ENCODE measurements at places on chromosomes 7 and 10.

GRCh38 chr7:45482451-45482850, 91.7 kb upstream of the ADCY1 start:
- DNase-seq: no peak

DNA sequence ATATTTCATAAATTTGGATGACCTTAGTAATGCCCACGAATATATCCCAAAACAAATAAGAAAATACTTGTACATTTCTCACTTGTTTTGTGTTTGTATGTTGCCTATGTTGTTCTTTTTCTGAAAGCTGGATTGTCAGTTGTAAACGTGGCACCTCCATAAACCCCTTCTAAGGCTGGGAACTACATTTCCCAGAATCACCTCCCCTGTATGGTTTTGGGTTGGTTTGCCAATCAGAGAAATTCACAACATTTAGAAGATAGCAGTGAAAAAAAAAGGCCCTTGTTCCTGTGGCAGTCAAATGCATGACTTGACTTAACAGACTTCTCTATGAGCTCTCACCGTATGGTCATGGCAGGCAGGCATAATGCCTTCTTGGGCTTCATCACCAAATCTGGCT, 676.3 kb upstream of the STEAP1 start:
- DNase-seq: no peak

DNA sequence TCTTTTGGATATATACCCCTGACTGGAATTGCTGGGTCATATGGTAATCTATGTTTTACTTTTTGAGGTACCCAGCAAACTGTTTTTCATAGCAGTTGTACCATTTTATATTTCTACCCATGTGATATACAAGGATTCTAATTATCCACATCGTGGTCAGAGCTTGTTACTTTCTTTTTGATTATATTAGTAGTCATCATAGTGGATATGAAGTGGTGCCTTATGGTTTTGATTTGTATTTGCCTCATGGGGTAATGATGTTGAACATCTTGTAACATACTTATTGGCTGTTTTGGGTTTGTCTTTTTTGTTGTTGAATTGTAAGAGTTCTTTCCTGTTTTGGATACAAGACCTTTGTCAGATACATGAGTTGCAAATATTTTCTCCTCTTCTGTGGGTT, 51.7 kb downstream of the MAPK8 start:
- DNase-seq: no peak

DNA sequence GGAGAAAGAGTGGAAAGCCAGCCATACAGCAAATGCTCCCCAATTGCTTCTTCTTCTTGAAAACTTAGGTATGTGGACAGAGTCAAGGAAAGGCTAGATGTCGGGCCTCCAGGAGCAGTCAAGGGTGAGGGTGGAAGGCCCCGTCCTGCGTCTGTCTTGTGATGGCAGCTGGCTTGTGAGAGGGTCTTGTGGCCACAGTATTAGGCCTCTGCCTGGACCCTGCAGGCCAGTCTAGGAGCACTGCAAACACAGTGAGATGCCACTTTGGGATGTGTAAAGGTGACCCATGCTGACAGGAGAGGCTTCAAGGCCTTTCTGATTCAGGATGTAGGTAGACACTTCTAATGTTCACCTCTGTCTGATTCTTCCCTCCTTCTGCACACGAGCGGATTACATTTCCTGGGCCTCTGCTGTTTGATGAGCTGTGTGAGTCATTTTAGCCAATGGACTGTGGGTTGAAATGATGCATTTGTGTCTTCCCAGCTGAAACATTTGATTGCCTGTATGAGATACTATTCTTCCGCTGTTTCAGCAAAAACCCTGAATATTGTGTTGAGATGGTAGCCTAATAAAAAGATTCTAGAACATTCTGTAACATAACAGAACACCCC, 135.4 kb downstream of the EMX2 start:
- no peak for DNase-seq

- DNase-seq: no peak
Observed at GRCh38 chr7:111091593-111092358, 849 bp downstream of the LRRN3 start.

DNA sequence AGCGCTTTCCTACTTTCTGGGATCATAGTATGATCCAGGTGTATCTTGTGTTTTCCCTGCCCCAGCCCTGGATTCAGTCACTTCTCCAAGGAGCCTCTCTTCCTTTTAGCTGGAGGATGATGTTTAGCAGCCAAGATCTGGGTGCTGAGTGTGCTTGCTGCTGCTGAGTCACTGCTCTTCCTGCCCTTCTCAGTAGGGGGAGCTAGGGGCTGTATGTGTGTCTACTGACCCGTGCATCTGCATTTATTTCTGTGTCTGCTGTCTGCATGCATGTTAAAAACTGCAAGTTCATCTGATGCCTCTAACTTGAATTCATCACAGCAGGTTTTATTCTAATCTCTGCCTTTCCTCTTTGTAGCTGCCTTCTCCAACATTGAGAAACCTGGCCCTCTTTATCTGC, 31.6 kb downstream of the MGMT start:
- no peak for DNase-seq

DNA sequence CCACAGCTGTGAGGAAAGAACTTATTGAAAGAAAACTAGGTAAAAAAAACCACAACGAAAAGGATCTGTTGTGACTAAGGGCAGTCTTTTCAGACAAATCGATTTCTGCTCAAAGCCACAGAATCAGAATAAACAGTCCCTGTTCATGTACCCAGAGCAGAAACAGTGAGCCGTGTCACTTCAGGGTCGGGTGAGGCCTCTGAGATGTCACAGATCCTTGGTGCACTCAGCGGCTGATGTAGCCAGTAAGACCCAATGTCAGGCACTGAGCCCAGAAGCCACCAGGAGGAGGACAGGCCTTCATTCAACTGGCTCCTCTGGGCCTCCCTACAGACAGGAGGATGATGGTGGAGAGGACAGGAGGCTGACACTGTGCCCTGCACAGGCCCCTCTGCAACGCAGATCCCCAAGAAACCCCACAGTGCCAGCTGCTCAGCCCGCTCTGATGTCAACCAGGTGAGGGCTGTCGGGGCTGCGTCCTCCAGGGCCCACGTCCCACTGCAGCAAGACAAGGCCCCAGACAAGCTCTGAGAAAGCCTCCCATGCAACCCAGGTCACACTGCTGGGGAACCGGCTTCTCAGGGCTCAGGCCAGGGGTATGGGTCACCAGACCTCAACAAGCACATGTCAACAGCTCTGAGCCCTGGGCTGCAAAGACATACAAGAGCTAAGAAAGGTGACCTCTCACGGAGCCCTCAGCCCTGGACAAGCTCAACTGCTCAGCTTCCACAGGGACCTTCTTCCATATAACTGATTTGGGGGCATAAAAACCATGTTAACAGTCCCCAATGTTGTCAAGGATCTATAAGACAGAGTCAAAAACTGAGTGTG, 190.6 kb downstream of the PARD3 start:
- DNase-seq: no peak

GRCh38 chr10:126199221-126199998, 188.9 kb downstream of the ADAM12 start:
- no peak for DNase-seq

- no peak for DNase-seq
Observed at GRCh38 chr7:73988197-73988596, 39.8 kb upstream of the ELN start.

- DNase-seq: no peak
Observed at GRCh38 chr7:8590791-8591190, 157.4 kb downstream of the NXPH1 start.

GRCh38 chr7:84138411-84138810, 56.2 kb downstream of the SEMA3A start:
- no peak for DNase-seq

- DNase-seq: no peak
Observed at GRCh38 chr7:141023295-141023694, 8.5 kb upstream of the MRPS33 start.

GRCh38 chr10:75548356-75548755, 116.9 kb downstream of the LRMDA start:
- no peak for DNase-seq

- no peak for DNase-seq
Observed at GRCh38 chr7:130699686-130700085, 13.3 kb upstream of the TSGA13 start.

DNA sequence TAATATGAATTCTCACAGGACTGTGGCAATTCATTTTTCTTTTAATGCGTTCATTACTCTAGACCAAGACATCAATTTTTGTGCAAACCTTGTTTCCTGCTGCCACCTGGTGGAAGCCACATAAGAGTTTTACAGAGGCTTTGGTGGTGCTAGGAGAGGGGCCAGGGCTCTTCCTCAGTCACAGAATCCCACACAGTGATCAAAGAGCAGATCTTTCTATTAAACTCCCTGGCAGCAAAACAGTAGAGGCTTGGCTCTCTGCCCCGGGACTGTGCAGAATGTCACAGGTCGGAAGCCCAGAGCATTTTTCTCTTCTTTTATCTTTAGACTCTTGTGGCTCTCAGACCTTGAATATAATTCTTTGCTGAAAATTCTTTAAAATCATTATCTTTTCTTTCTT, 506.4 kb upstream of the C7orf33 start:
- no peak for DNase-seq

- no peak for DNase-seq
Observed at GRCh38 chr7:50397971-50398324, 52.2 kb downstream of the FIGNL1 start.

GRCh38 chr7:50347693-50348092, 43.2 kb downstream of the IKZF1 start:
- DNase-seq: no peak

DNA sequence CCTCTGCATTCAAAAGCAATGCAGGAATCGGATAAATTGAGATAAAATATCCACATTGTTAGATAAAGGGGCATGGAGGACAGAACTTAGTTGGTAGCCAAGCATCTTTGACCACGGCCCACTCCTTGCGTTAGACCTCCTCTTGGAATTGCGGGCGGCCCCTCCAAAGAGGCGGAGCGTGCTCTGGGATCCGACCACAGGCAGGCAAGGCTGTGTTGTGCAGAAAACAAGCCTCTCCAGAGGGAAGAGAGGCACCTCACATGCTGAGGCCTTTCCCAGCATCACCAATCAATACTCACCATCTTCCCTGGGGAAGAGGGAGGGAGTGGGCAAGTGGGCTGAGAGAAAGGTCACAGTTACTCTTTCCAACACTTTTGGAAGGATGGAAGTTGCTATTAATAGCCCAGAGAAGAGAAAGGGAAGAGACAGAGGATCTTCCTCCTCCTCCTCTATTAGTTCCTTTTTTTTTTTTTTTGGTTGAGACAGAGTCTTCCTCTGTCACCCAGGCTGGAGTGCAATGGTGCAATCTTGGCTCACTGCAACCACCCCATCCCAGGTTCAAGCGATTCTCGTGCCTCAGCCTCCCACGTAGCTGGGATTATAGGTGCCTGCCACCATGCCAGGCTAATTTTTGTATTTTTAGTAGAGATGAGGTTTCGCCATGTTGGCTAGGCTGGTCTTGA, 49.7 kb upstream of the NRF1 start:
- no peak for DNase-seq

DNA sequence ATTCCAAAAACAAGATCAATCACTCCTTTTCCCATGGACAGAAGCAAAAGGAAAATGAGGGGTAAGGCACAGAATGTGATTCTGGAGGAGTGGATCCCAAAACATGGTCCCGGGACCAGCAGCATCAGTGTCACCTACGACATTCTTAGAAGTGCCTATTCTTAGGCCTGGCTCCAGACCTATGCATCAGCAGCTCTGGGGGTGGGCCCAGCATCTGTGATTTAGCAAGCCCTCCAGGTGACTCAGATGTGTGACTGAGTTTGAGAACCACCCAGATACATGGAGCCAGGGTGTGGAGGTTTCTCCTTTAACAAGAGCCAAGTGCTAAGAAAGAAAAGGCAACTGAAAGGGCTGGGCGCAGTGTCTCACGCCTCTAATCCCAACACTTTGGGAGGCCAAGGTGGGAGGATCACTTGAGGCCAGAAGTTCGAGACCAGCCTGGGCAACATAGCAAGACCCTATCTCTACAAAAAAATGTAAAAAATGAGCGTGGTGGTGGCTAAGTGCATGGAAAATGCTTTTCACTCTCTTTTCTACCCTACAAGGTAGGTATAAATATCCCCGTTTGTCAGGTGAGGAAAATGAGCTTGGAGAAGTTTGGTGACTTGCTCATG, 17.1 kb upstream of the ARPC1A start:
- no peak for DNase-seq

- DNase-seq: no peak
Observed at GRCh38 chr10:78759456-78760120, 309.2 kb upstream of the ZMIZ1 start.

GRCh38 chr10:44435196-44435595, 50.3 kb upstream of the CXCL12 start:
- DNase-seq: no peak

- DNase-seq: no peak
Observed at GRCh38 chr10:9707216-9707615, 1310.5 kb upstream of the CELF2 start.

GRCh38 chr7:21867226-21867625, 78.5 kb downstream of the CDCA7L start:
- no peak for DNase-seq

DNA sequence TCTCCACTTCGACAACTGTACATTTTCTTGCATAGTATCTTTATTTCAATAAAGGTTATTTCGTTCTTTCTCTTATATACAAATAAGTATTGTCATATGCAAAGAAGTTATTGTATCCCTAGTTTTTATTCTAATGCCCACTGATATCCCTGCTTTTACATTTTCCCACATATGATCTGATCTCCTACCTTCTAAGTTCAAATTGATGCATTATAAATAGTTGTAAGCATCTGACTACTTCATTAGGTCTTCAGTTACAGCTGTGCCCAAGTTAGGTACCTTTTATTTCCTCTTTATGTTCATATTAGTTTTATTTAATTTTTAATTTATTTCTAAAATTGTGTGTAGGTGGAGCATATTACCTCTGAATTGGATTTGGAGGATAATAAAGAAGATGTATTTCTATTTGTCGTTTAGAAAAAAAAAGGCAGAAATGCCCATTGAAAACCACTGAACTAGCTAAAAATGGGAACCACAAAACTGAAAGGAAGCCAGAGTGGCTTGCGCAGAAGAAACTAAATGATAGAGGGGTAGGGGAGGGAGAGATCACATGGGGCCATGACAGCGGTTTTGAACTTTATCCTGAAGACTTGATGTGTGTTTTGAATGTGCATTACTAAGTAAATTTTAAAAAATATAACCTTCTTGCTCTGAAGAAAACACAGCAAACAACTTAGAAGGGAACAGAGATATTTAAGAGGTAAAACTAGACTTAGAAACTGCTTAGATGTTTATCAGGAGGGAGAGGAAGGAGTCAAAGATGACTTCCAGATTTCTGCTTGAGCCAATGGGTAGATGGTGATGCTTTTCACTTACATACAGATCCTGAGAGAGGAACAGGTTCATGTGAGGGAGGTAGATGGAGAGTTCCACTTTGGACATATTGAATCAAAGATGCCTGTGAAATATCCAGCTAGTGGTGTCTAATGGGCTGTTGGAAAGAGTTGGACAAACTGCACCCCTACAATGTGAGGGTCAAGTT, 9.3 kb upstream of the ZC3HAV1L start:
- DNase-seq: no peak

GRCh38 chr10:132419538-132420468, 22.8 kb downstream of the PWWP2B start:
- no peak for DNase-seq
